ENCODE measurements at places on chromosomes 16 and 17.

DNA sequence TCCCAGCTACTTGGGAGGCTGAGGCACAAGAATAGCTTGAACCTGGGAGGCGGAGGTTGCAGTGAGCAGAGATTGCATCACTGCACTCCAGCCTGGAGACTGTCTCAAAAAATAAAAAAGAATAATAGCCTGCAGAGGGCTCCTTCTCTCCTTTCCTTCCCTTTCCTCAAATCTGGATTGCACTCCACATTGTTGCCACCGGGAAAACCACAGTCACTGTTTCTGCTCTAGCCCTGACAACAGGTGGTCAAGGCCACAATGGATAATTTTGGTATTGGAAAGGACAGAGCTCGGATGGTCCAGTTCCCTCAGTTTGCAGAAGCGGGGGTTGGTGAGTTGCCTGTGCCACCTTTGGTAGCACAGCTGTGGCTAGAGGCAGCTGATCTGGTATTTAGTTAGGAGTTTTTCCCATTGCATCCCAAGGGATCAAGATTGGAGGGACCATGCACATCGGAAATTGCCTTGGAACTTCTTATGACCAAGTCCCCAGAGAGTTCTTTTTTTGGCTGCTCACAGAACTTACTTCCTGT, 44.7 kb upstream of the PRSS54 start:
- no peak for DNase-seq

DNA sequence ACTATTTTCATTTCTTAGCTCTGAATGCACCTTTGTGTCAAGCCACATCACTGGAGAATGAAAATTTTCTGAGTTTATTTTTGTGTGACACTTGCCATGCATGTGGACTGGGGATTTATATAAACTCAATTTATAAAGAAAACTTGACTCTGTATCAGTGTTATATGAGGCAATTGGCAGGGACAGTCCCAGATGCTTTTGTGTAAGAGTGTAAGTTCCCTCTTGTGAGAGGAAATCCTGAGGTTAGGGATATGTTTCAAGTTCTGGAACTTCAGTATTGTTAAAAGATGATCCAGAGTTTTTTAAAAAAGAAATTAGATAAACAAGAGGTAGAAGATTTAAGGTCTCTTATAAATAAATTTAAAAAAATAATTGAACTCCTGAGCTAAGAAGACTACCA, 10.9 kb upstream of the CCL8 start:
- DNase-seq: peak; percentile 82

DNA sequence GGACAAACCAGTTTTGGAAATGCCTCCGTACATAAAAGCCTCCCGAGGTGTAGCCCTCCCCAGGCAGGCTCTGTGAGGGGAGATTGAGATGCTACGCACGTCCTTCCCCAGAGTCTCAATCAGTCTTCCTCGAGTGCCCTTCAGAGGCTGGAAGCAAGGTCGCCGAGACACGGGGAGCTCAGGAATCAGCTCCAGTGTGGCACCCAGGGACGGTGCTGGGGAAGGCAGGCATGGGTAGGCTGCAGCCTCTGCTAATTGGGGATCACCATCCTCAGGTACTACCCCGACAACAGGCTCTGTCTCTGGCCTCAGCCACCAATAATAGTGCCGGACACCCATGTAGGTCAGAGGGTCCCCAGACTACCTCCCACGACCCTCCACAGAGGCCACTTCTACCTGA, 28.1 kb upstream of the GSG1L start:
- no peak for DNase-seq

GRCh38 chr17:66466840-66467367, 164.5 kb downstream of the PRKCA start:
- peak; percentile 77 for DNase-seq

DNA sequence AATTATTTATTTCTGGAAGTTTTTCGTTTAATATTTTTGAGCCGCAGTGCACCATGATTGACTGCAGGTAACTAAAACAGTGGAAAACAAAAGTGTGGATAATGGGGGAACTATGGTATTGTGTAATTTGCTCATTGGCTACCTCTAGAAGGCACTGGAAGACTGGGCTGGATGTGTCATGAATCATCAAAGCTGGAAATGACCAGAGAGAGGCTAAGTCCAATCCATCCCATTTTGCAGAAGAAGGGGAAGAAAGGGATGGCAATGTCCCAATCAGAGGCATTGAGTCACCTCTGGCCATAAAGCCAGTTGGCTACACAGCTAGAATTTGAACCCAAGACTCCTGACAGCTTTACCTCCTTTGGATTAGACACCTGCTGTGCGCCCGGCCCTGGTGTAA, 29.3 kb downstream of the GLP2R start:
- no peak for DNase-seq

DNA sequence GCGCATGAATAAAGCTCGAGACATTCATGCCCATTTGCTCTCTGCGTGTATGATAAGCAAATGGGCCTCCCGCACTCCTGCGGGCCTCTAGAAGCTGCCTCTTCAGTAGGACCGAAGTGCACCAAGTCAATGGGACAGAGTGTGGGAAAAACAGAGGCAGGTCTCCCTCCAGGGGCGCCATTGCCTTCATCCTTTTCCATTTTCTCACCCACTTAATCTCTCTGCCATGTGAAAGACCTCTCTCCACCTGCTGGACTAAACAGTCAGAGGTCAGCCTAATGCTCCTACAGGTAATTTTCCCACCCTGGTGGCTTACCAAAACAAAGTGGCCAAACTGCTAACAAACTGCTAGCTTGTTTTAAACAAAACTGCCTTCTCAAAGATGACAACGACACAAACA, 210.9 kb downstream of the ZFHX3 start:
- DNase-seq: no peak

DNA sequence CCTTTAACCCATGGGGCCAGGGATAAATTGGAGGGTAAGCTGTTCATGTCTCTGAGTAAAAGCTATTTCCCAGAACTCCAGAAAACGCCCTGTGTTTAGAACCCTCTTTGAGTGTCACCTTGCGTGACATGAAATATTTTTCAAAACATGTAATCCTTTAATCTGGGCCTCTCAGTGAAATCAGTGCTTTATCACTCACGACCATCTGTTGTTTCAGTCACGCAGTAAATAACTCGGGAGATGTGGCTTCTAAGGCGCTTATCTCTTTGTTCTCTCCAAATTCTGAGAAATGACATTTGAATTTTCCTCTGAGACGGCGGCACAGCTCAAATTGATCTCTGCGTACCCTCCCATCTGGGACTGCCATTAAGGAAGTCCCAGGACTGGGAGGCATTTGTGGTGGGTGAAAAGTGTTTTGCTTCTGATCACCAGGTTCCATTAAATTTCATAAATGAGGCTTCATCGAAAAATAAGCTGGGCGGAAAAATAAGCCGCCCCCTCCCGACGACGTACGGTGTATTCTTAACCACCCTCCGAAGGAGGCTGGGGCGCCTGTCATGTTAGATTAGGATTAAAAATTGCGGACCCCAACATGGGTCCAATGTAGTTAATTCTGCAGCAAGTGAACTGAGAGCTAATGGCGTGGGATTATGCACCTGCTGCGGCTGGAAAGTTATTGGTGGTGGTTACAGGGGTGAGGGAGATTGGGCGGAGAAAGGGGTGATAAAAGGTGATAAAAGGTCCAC, 12.7 kb downstream of the WFDC1 start:
- DNase-seq: no peak

DNA sequence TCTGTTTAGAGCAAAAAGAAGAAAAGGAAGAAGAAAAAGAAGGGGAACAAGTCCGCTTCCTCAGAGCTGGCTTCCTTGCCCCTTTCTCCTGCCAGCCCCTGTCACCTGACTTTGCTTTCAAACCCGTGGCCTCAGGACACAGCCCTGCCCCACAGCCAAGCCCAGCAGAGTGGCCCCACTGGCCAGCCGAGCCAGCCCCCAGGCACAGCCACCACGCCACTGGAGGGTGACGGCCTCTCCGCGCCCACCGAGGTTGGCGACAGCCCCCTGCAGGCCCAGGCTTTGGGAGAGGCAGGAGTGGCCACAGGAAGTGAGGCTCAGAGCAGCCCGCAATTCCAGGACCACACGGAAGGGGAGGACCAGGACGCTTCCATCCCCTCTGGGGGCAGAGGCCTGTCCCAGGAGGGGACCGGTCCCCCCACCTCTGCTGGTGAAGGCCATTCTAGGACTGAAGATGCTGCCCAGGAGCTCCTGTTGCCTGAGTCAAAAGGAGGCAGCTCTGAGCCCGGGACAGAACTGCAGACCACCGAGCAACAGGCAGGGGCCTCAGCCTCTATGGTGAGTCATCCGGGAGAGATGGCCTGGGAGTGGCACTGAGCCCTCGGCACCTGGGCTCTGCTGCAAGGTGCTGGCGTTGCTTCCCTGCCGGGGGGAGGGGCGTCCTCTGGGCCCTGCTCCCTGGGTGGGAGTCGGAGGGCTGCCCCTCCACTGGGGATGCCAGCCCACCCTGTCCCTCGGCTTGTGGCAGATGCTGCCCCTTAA, 27.3 kb downstream of the RNF213 start:
- DNase-seq: no peak

- peak; percentile 87 for DNase-seq
These were observed 14.4 kb downstream of the GUCY2D start for GRCh38 chr17:8016632-8017424.

GRCh38 chr16:318628-319027, 33.9 kb downstream of the AXIN1 start:
- DNase-seq: no peak

- DNase-seq: no peak
These were observed 111.9 kb downstream of the CNTNAP4 start for GRCh38 chr16:76389126-76389525.

- no peak for DNase-seq
These were observed 1.7 kb upstream of the MNT start for GRCh38 chr17:2402544-2402943.

DNA sequence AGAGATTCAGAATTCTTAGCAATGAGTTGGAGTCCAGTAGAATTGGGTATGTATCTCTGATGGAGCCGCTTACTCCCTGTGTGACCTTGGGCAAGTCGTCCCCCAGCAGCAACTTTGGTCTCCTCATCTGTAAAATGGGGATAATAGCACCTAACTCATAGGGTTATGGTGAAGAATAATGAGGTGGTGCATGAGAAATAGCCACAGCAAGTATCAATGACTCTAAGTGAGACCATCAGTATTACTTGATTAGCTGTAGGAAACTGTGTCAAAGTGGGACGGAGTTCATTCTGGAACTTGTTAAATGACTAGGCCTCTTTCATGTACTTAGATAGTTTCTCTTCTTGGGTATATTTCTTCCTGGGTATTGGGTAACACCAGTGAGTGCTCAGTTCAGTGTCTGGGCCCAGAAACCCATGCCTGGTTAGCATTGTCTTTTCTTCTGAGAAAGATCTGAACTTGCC, 6.4 kb downstream of the PRKCB start:
- no peak for DNase-seq

DNA sequence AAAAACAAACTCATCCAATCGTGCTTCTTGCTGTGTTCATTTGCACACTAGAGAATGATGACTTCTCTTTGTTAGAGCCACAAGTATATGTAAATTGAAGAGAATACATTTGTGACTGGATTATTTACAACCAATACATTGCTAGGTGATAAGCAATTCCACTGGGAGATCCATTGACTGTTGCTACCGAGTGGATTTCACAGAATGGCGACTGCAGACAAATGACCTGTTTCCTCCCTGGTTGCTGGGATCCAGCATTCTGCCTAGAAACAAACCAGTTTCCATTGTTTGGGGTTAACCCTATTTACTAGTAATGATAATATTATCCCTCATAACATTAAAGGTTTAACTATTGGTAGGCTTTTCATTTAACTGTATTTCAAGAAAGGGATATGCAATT, 36.9 kb upstream of the CPHXL start:
- no peak for DNase-seq

DNA sequence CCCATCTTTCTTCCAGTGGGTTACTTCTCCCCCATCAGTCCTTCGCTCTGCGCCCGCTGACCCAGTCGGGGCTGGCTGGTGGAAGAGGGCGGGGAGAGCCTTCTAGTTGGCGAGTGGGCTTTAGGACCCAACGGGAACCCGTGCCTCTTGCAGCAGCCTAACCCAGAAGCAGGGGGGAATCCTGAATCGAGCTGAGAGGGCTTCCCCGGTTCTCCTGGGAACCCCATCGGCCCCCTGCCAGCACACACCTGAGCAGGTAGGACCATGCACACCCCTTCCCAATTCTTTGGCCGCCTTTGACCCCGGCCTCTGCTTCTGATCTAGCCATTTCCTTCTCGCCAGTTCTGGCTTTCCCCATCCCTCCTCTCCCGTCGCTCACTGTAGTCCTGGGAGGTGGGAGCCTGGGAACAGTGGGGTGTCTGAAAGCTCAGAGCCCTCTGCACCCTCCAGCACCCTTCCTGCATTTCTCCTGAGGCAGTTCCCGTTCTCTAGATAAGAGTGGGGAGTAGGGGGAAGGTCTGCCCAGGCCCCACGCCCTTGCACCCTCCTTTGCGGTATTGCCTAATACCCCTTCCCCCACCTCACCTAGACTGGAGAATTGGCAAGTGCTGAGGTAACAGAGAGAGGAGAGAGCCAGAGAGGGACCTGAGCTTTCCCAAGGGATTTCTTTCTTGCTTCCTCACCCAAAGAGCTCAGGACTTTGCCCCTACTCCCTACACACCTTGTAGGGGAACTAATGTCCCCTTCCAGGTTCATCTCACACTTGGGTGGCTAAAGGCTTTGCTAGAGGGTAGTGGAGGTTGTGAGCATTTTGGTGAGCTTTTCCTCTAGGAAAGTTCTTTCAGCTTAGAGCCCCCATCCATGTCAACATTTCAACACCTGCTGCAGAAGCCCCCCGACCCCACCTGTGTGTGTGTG, at the start of gene RARA:
Gene RARA (plus strand): TSS at position 150 of the 918 bp plus-strand sequence. CDS start 22,039 bp downstream, outside the sequence.
- no peak for DNase-seq

DNA sequence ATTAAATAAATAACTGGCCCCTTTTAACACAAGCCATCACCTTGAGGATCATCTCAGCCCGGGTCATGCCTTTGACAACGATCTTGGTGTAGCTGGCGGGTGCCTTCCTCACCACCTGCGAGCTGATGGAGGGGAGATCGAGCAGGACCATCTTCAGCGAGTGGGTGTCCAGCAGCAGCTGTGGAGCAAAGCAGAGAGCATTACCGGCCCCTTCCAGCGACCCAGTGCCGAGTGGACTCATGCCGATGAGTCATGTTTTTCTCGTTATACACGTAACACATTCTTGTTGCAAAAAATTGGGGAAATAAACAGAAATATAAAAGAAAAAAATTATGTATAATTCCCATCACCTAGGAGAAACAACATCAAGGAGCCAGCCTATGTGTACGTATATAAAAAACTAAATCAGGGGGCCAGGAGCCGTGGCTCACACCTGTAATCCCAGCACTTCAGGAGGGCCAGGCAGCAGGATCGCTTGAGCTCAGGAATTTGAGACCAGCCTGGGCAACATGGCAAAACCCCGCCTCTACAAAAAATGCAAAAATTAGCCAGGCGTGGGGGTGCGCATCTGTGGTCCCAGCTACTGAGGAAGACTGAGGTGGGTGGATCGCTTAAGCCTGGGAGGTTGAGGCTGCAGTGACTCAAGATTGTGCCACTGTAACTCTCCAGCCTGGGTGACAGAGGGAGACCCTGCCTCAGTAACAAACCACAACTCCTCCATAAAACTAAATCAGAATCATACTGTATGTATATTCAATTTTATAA, 169.1 kb upstream of the RPH3AL start:
- DNase-seq: no peak

All from inflammatory macrophage treated with lipopolysaccharide for 1 hour (primary cell).